ENCODE measurements at places on chromosomes 5 and 9.
A peak's percentile ranks its signal among the peaks of the same experiment; 100 is the strongest.

- peak; percentile 41 for DNase-seq
Measured at GRCh38 chr5:69295088-69295754, 37.4 kb downstream of the CCDC125 start.

DNA sequence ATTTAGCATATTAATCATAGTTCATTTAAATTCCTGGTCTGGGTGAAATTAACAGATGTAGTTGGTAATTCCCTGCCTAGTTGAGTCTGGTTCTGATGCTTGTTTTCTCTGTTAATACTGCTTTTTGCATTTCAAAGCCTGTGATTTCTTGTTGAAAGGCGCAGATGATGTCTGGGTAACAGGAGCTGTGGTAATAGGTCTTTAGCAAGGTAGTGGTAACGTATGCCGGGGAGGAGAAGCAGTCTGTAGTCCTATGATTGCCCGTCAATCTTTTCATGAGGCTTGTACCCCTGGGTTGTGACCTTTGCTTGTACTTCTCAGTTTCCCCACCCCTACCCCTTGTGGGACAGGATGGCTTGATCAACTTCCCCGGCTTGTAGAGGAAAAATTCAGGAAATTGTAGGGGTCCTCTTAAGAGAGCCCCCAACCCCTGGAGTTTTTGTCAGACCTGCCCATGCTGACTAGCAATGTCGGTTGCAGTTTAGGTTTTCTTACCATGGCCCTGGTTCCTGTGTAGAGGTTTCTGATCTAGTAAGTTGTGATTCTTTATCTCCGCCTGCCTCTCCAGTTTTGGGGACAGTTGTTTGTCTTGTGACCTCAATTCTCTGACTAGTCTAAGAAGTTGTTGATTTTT, 55.4 kb downstream of the SPIN1 start:
- DNase-seq, result no peak

DNA sequence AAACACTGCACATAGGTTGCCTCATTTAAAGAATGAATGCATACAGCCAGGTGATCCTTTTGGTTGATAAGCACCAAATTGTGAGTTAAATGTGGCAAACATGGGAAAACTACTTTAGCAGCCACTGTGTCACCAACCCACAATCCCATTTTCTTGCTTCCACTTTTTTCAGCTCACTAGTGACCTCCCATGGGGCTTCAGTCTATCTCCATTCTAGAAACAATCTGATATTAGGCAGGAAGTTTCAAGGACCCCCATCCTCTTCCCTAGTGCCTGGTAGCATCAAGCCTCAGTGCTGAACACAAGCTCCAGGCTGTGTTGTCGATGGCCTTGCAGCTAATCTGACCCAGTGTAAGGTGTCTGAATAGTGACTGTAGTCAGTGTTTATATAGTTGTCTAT, 66.2 kb downstream of the PLPPR1 start:
- no peak for DNase-seq

- no peak for DNase-seq
Measured at GRCh38 chr5:181050016-181050415, 9.9 kb downstream of the BTNL9 start.

GRCh38 chr9:5429873-5430564, 7.7 kb downstream of the PLGRKT start:
- no peak for DNase-seq

- DNase-seq, result no peak
Measured at GRCh38 chr9:127149010-127149409, 26.6 kb upstream of the ANGPTL2 start.

DNA sequence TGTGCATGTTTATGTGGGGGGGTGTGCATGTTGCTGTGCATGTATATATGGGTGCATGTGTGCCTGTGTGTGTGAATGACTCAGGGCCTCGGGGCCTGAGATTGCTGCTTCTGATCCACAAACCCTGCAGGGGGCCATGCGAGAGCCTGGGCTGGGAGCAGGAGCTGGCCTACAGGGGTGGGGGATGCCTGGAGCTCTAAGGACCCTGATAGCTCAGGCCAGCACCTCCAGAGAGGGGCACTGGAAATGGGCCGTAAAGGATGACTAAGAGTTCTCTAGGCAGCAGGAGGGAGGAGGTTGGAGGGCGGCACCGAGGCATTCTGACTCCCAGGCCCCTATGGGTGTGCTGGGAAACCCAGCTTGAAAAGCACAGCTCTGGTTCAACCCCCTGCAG, 6.9 kb upstream of the UBAC1 start:
- DNase-seq, result no peak

- DNase-seq, result peak; percentile 70
Measured at GRCh38 chr9:126611592-126612325, 2.0 kb upstream of the LMX1B start.

DNA sequence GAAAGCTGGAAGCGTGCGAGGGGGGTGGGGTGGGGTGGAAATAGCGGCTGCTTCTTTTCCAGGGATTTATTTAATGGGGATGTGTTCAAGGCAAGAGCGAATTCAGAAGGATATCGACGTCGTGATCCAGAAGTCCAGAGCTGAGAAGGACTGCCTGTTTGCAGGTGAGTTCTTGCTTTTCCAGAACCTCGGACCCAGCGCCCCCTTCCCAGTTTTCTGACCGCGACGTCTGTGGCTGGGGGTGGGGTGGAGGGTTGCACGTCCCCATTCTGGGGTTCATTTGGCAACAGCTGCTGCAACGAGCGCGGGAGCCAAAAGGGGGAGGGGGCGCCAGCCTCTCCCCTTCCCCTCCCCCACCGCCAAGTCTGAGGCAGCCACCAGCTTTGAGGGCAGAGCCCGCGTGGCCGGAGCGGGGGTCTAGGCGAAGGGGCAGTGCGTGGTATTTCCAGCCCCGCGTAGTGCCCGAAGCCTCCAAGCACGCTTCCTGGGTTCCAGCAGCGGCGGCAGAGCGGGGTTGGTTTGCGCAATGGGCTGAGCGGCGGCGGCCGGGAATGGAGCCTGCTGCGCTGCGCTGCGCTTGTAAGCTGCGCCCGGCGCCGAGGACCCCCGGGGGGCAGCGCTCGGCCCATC, 701 bp downstream of the PARP8 start:
- DNase-seq, result no peak

GRCh38 chr9:18825656-18826170, 207.3 kb downstream of the SAXO1 start:
- no peak for DNase-seq

DNA sequence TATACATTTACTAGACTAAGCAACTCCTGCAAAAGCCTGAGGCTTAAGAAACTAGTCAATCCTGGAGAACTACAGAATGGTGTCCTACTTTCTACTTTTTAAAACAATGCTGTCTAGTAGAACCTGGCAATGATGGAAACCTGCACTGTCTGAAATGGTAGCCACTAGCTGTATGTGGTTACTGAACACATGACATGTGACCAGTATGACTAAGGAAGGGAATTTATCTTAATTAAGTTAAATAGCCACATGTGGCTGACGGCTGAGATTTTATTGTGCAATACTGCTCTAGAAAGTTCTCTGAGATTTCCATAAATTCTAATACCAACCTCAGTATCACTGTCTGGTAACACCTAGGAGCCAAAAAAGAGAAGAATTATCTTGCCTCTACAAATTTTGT, 44.9 kb upstream of the RAPGEF6 start:
- DNase-seq, result no peak

DNA sequence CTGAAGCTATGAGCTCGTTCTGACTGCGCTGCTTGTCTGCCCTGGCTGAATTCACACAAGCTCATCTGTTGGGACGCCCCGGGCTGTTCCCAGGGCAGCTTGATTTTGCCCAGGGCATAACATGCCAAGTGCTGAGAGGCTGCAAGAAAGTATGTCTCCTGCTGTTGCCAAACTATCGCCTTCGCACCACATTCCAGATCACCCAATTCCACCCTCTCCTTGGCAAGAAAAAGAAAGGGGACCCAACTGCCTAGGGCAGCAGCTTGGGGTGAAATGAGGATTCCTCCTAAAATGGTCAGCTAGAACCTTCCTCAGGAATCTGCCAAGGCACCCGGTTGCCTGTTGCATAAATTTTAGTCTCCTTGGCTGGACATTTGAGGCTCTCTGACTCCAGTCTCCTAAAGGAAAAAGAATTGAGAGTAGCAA, 21.2 kb downstream of the COL15A1 start:
- no peak for DNase-seq

DNA sequence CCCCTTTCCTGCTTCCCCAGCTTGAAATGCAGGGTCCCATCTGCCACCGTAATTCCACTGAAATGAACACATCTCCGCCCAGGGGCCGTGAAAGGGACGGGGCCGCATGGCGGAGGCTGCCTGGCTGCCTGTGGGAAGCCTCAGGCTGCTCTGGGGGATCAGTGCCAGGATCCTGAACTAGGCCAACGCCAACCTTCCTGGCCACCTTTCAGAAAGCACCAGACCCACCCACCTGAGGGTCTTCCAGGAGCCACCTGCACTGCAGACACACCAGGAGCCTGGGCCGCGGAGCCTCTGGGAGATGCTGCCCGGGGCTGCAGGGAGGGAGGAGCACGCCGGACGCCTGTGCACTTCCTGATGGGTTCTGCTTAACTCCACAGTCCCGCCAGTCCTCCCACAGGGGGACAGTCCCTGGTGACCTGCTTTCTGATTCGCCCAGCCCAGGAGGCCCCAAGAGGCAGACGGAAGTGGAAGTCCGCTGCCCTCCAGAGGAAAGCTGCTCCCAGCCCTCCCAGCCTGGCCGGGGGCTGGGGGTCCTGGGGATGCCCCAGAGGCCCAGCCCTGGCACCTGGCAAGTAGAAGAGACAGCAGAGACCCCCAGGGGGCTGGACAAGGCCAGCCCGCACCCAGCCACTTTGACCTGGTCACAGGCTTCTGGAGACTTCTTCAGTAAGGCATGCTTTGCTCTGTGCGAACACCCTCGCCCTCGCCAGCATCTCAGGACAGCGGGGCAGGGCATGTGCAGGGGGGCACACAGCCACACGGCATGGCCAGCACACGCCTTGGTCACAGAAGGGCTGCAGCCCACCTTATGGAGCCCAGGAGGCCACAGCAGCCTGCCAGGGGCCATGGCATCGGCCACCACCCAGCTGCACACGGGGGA, at the start of gene CARD9:
TSS of gene CARD9 (minus strand) at position 370 of the 883 bp plus-strand sequence. CDS start 1,591 bp downstream, outside the sequence.
- no peak for DNase-seq

DNA sequence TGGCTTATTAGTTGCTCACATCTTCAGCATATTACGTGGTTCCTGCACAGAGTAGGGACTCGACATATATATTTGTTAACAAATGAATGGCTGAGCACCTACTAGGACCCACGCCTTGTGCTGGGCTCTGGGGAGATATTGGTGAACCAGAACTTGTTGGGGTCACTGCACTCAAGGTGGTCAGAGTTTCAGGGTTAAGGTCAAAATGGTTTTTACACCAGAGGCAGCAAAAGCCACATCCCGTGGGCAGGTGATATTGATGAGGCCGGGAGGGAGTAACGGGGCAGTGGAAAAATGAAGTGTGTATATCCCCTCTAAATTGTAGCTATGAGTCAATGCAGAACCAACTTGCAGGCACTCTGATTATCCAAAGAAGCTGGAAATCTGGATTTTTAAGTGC, 136.5 kb upstream of the KLF4 start:
- DNase-seq, result no peak

GRCh38 chr5:34735491-34736426, 79.6 kb downstream of the RAI14 start:
- no peak for DNase-seq

DNA sequence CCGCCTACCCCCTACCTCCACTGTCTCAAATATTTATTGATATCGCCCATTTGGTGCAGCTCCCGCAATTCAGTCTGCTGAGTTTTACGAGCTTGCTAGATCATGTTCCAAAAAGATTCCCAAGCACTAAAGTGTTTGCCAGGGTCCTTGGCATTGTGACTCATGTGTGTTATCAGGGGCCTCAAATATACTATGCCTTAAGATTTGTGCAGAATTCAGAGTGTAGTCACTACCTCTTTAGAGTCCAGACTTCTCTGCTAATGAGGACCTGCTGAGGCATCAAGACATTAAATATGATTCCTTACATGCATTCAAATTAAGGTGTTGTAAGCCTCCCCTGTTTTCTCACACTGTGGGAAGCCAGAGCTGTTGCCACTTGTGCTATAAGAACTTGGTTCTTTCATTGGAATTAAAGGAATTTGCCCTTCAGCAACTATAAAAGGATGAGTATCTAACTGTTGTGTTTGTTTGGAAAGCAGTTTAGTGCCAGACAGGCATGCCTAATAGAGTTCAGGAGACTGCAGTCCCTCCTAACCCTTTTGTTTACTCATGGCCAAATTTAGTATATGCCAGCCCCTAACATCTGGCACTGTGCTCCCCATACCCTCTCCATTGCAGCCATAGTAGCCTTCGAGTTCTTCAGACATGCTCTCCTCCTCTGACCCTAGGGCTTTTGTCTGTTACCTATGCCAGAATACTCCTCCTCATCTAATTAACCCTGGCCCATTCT, 316.4 kb downstream of the NR3C1 start:
- peak; percentile 75 for DNase-seq
